H1 (cell line): ENCODE measurements at places on chromosomes 11 and 22. TPM values are rescaled to one million over a fixed set of nuclear protein-coding genes. Genes with fewer than 3 reads are reported as not detected.

Gene MUC5B
- total RNA-seq: 0.02 and 0.31 TPM in 2 replicates

Gene TRIM22
- 56.0 and 57.4 TPM in 2 replicates for total RNA-seq

Gene RRP8
- total RNA-seq: 14.9 and 15.4 TPM in 2 replicates

Gene P2RX3
- 0.29 and 0.47 TPM in 2 replicates for total RNA-seq

- DNase-seq: no peak
Observed at GRCh38 chr22:37675930-37676735, 697 bp downstream of the LGALS1 start.
